ENCODE measurements at places on chromosomes 3 and 15. TPM values are rescaled to one million over a fixed set of nuclear protein-coding genes. Genes with fewer than 3 reads are reported as not detected.

DNA sequence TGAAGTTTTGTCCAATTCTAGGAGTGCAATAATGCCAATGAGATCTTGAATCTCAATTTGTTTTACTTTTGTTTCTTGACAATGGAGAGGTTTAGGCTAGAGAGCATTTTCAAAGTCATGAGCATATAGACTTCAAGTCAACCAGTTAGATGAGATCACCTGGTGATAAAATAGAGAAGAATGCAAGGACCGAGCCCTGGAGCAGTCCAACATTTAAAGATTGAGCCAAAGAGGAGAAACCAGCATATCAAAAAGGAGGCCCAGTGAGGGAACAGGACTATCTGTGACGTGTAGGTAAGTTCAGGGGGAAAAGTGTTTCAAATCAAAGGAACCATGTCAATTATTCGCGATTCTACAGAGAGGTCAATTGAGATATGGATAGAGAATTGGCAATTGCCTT is 1.7 kb upstream of the PIAS1 start:
- H3K36me3 ChIP-seq = no peaks in the 10 kb centered on the region
- H3K4me3 ChIP-seq = peak overlapping the region; percentile 36
- H3K27me3 ChIP-seq = no peaks in the 10 kb centered on the region
- no peak overlapping the region for H3K27ac ChIP-seq
- DNase-seq = no peak
- H3K4me1 ChIP-seq = peaks cover 10% of the 10 kb centered on the region

Gene ACTRT3
- total RNA-seq = 1.8 TPM

- no peaks in the 10 kb centered on the region for H3K36me3 ChIP-seq
- peaks cover 11% of the 10 kb centered on the region for H3K4me1 ChIP-seq
- H3K27ac ChIP-seq = no peak overlapping the region
These were observed 51.6 kb downstream of the CACNA1D start for GRCh38 chr3:53545996-53546359.

Gene GOLGA6L10
- 0.96 TPM for total RNA-seq

Gene ZNF619
- total RNA-seq = 7.2 TPM

DNA sequence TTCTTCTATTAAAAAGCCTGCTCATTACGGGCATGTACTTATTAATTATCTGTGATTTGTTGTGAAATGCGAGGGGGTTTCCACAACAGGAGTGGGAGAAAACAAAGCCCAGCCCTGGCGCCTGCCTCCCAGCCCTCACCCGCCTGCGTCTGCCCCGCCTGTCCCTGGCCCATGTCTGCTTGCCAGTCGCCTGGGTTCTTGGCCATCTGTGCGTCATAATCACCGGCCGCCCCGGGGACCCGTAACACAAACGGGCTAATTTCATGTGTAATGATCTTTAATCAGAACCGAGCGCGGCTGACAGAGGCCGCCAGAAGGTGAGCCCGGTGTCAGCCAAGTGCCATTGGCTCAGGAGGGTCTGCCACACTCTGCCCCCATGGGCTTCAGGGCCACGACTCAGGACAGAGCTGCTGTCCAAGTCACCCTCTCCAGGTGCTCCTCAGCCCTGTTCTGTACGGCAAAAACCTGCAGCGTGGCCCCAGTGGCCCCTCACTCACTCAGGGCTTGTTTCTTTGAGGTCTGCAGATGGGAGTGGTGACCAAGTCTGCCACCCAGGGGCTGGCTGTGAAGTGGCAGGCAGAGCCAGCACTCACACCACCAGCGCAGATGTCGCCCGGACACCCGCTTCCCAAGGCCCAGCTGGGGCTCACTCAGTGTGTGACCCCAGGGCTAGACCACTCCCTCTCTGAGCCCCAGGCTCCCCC is 28.8 kb upstream of the TMEM115 start:
- H3K27ac ChIP-seq = no peak overlapping the region
- peak; percentile 68 for DNase-seq
- peaks cover 8% of the 10 kb centered on the region for H3K27me3 ChIP-seq

DNA sequence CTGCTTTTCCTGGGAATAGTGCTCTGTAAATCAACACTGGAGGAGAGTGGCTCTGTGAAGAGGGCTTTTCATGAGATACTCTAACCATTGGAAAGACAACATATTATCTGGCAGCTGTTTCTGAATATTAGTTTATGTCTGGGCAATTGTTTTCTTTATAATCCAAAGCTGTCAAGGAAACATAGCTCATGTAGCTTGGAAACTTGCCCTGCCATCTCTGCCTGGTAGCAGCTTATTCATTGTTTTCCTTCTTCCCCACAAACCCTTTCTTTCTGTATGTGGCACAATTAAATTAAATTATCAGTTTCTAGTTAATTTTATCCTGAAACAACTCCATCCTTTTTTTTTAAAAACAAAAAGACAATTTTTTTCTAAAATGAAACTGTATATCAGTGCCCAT is 160.0 kb downstream of the EDEM1 start:
- H3K36me3 ChIP-seq = no peaks in the 10 kb centered on the region
- H3K27ac ChIP-seq = no peak overlapping the region
- H3K4me1 ChIP-seq = no peaks in the 10 kb centered on the region
- no peaks in the 10 kb centered on the region for H3K27me3 ChIP-seq
- no peak for DNase-seq

- no peak for DNase-seq
- H3K36me3 ChIP-seq = no peaks in the 10 kb centered on the region
- no peak overlapping the region for H3K27ac ChIP-seq
- no peak overlapping the region for H3K4me3 ChIP-seq
These were observed 232.1 kb upstream of the GOLIM4 start for GRCh38 chr3:168327856-168328255.

GRCh38 chr15:50471072-50471471 is 46.9 kb downstream of the USP8 start:
- no peak overlapping the region for H3K27ac ChIP-seq
- H3K4me3 ChIP-seq = no peak overlapping the region
- H3K27me3 ChIP-seq = peaks cover 2% of the 10 kb centered on the region
- H3K36me3 ChIP-seq = no peaks in the 10 kb centered on the region
- H3K4me1 ChIP-seq = no peaks in the 10 kb centered on the region
- DNase-seq = no peak

Gene FBN1
- total RNA-seq = 12.6 TPM

Gene PIGZ
- total RNA-seq = 4.7 TPM

GRCh38 chr15:40344631-40345120 is 3.9 kb upstream of the CCDC9B start:
- peaks cover 11% of the 10 kb centered on the region for H3K4me1 ChIP-seq
- no peaks in the 10 kb centered on the region for H3K36me3 ChIP-seq
- H3K27me3 ChIP-seq = peaks cover 9% of the 10 kb centered on the region
- peak; percentile 73 for DNase-seq

Gene PIGX
- 20.1 TPM for total RNA-seq

DNA sequence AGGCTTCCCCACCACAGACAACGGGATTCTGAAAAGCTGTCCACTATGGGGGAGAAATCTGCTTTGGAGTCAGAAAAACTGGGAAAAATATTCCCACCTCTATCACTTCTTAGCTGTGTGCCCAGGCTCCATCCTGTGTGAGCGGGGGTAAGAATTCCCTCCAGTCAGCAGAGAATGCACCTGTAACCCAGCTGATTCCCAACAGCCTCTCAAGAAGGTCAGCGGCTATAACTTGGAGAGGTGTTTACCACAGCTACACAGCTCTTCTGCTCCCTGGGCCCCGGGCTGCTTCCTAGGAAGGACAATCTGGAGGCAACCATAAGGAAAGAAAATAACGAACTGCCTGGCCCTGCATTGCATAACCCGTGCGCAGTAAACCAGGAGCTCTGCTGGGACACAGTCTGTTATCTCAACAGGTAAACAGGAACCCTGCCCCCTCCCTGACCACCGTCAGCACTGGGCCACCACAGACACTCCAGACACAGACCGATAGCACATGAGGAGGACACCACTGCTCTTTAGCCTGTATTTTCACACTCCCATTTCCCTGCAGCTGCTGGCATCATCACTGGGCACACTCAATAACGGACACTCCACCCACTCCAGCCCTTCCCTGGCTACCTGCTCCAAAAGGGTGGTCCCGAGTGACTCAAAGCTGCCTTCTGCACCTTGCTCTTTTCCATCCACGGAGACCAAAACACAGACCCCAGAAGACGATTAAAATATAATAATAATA is 2.1 kb downstream of the RAB43 start:
- peaks cover 1% of the 10 kb centered on the region for H3K4me1 ChIP-seq
- H3K4me3 ChIP-seq = peak overlapping the region; percentile 69
- no peaks in the 10 kb centered on the region for H3K36me3 ChIP-seq
- DNase-seq = no peak

Gene GABRA5
- total RNA-seq = 1.1 TPM

DNA sequence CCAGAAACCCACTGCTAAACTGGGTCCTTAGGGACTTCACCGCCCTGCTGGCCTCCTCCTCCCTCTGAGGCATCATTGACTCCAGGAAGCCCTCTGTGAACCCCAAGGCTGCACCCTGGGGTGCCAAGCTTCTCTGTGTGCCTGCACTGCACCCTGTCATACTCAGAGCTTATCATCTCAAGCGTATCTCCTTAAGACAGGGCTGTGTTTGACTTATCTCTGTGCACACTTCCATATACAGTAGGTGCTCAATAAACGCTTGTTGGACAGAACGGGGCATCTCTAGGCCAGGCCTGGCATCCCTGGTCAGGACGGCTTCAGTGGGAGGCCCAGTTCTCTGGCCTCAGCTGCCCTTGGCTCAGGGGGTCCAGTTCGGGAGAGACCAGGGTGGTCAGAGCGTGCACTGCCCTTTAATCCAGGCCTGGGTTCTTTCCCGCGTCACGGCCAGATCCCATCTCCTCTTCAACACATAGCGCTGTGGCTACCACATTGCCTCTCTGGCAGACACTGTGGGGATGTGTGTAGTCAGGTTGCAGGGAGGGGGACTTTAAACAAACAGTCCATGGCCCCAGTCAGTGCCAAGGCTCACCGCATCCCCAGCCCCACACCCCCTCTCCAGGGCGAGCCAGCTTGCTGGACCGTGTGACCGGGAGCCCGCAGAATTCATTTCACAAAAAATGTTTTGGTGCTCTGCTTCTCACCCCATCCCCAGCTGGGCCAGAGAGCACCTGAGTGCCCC is 33.4 kb downstream of the MAGEF1 start:
- no peaks in the 10 kb centered on the region for H3K36me3 ChIP-seq
- no peak overlapping the region for H3K4me3 ChIP-seq
- H3K27me3 ChIP-seq = peaks cover 6% of the 10 kb centered on the region
- H3K27ac ChIP-seq = no peak overlapping the region

DNA sequence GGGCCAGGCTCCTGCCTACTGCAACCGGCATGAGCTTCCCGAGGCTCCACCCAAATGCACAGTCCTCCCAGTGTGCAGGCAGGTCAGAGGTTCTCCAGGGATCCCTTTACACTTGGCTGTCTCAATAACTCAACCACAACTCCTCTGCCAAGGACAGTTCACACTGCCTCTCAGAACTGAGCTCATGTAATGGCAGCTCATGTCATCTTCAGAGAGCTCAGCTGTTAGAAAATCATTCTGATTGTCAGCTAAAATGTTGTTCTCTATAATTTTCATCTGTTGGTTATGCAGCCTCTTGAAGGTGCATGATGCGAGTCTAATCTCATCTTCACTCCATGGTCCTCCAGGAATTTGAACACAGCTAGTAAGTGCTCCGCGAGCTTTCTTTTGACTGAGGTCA is 76.7 kb downstream of the SST start:
- no peaks in the 10 kb centered on the region for H3K36me3 ChIP-seq
- no peak overlapping the region for H3K4me3 ChIP-seq
- H3K27me3 ChIP-seq = peaks cover 2% of the 10 kb centered on the region
- no peak for DNase-seq
- no peak overlapping the region for H3K27ac ChIP-seq
- no peaks in the 10 kb centered on the region for H3K4me1 ChIP-seq

Gene MYO1E
- 7.9 TPM for total RNA-seq

DNA sequence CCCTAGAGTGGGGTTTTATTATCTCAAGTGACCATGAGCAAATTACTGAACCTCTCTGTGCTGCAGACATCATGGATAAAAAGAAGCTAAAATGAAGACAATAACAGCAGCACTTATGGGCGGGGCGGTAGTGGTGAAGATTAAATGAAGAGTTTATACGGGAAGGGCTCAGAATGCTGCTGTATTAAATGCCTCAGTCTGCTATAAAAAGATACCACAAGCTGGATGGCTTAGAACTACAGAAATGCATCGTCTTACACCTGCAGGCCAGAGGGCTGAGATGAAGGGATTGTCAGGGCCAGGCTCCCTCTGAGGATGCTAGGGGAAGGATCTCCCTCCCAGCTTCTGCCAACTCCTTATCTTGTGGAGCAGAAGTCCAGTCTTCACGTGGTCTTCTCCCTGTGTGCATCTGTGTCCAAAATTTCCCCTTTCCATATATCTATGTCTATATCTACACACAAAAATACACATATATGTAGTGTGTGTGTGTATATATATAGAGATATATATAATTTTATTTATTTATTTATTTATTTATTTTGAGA is 2.9 kb downstream of the ALG1L2 start:
- H3K4me3 ChIP-seq = no peak overlapping the region
- DNase-seq = no peak
- H3K27ac ChIP-seq = no peak overlapping the region

Gene ADAMTS17
- total RNA-seq = 6.8 TPM

- no peaks in the 10 kb centered on the region for H3K27me3 ChIP-seq
- H3K4me1 ChIP-seq = peaks cover 7% of the 10 kb centered on the region
- H3K27ac ChIP-seq = no peak overlapping the region
These were observed 168.8 kb downstream of the ECT2 start for GRCh38 chr3:172919297-172919683.

DNA sequence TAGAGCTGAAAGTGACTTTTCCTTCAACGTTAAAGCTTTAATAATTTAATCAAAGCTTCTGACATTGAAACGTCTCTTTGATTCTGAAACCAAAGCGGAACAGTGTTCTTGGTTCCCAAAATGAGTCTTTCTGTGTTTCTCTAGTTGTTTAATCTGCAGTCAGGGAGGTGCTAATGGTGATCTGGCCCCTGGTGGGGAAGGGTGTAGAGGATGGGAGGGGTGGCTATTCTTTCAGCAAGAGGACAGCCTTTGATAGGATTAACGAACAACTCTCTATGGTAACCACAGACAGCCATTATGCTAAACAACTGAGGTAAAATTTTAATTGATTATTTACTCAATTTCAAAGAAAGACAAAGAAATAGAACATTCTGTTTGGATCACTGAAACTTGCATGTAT is 79.9 kb upstream of the CADPS start:
- DNase-seq = no peak
- H3K27ac ChIP-seq = no peak overlapping the region
- H3K4me3 ChIP-seq = no peak overlapping the region
- H3K27me3 ChIP-seq = no peaks in the 10 kb centered on the region

- H3K27me3 ChIP-seq = peaks cover 2% of the 10 kb centered on the region
- H3K27ac ChIP-seq = no peak overlapping the region
- no peaks in the 10 kb centered on the region for H3K36me3 ChIP-seq
- no peaks in the 10 kb centered on the region for H3K4me1 ChIP-seq
These were observed 4.9 kb upstream of the RPN1 start for GRCh38 chr3:128655531-128655930.

GRCh38 chr15:44092221-44092620 is 102.8 kb downstream of the FRMD5 start:
- H3K36me3 ChIP-seq = no peaks in the 10 kb centered on the region
- H3K4me3 ChIP-seq = no peak overlapping the region
- no peak overlapping the region for H3K27ac ChIP-seq
- H3K4me1 ChIP-seq = peaks cover 5% of the 10 kb centered on the region

Gene ZDHHC19
- 1.2 TPM for total RNA-seq

All from glutamatergic neuron (in vitro differentiated cells).